Tibial nerve (tissue), 4 donors: ENCODE measurements at places on chromosomes 4 and X. TPM values are rescaled to one million over a fixed set of nuclear protein-coding genes. Genes with fewer than 3 reads are reported as not detected.

GRCh38 chrX:37802028-37802427, 22.2 kb downstream of the CYBB start:
- DNase-seq: no peak
- H3K4me3 ChIP-seq: no peak overlapping the region
- no peaks in the 10 kb centered on the region for H3K27me3 ChIP-seq

DNA sequence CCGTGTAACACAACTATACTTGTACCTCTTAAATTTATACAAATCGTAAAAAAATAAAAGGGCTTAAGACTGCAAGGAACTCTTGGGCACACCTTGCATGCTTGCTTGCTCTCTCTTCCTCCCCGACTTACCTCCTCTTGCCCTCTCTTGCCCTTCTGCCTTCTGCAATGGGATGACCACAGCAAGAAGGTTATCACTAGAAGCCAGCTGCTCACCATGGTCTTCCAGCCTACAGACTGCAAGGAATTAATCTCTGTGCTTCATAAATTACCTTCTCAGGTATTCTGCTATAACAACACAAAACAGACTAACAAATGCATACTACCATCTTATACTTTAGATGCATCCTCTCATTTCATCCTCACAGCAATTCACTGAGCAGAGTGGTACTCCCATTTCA, 92.1 kb downstream of the MRPL1 start:
- no peaks in the 10 kb centered on the region for H3K4me1 ChIP-seq
- no peak for DNase-seq
- H3K27ac ChIP-seq: no peak overlapping the region

DNA sequence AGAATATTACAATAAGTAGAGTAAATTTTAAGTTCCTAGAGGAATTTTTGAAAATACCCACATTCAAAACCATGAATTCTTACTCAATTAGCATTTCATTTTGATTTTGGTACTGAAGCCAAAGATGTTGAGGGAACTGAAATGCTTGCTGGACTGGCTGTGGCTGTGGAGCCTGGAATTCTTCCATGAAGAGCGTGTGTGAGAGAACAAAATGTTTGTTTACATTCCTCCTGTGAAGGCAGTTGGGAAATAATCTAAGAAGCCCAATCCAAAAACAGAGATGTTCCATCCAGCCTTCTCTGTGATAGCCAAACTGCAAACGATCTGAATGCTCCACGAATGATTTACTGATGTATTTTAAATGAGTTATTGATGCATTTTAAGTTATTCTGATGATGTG, 3.8 kb upstream of the ADH1B start:
- H3K36me3 ChIP-seq: no peaks in the 10 kb centered on the region
- H3K4me1 ChIP-seq: peaks cover 3% of the 10 kb centered on the region
- H3K27ac ChIP-seq: peak overlapping the region; percentile 69
- no peak overlapping the region for H3K4me3 ChIP-seq

DNA sequence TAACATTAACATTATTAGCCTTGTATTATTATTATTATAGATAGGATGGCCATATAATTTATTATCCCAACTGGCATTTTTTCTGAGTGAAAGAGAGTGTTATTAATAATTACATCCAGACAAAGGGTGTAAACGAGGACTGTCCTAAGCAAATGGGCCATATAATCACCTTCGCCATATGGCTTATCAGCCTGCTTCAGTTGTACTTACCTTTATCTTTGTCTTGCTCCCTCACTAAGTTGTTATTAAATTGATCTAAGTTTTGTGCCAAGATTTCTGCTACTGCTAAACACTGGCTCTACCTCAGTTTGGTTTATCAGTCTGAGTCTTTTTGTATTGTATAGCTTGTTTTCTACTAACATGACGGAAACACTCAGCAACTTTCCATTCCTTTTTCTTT, 76.9 kb downstream of the STIM2 start:
- no peak for DNase-seq
- no peak overlapping the region for H3K4me3 ChIP-seq
- H3K27ac ChIP-seq: no peak overlapping the region
- no peaks in the 10 kb centered on the region for H3K4me1 ChIP-seq
- H3K27me3 ChIP-seq: no peaks in the 10 kb centered on the region

DNA sequence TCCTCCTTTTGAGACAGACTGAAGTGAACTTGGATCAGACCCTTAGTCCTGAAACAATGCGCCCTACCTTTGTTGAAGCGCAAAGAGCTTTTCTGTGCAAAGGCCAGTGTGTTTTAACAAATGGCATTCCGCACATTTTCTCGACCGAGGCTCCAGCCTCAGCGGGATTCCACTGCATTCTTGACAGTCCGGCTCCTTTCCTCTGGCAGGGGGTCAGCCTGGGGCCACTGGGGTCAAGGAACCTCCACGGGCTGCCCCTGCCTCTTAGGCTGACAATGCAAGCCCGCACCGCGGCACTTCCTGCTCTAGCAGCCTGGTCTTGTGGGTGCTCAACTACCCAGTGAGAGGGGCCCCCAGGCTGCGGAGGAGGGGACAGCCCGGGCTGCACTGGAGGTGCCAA, 47.2 kb upstream of the TFDP3 start:
- no peaks in the 10 kb centered on the region for H3K36me3 ChIP-seq
- H3K4me3 ChIP-seq: no peak overlapping the region
- no peak overlapping the region for H3K27ac ChIP-seq
- H3K4me1 ChIP-seq: no peaks in the 10 kb centered on the region

DNA sequence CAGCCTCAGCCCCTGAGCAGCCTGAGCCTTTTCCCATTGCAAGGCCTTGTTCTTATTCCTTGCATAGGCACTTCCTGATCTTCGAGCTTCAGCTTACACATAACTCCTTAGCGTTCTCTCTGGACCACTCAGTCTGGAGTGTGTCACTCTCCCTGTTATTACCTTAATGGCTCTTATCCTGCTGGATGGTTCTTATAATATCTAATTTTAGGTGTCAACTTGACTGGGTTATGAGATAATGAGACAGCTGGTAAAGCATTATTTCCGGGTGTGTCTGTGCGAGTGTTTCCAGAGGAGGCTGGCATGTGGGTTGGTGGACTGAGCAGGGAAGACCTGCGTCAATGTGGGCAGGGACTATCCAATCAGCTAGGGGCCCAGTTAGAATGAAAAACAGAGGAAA, 75.7 kb downstream of the HAUS3 start:
- no peak for DNase-seq
- no peaks in the 10 kb centered on the region for H3K36me3 ChIP-seq
- H3K4me3 ChIP-seq: no peak overlapping the region
- no peak overlapping the region for H3K27ac ChIP-seq
- H3K27me3 ChIP-seq: no peaks in the 10 kb centered on the region
- H3K4me1 ChIP-seq: no peaks in the 10 kb centered on the region

DNA sequence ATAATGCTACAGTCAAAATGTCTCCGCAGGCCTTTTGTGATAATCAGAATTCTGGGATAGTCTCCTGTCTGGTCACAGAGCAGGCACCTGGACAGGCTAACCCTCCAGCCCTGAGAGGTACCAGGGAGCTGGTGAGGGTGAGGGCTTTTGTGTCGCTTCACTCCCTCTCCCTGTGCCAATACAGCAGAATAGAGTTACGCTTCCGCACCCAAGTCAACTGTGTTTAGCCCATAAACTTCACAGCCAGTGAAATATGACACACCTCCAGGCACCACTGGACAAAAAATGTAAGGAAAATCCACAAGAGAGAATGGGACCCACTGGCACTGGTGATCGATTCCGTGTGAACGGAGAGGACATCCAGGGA, 1.3 kb downstream of the GAK start:
- no peaks in the 10 kb centered on the region for H3K27me3 ChIP-seq
- peak overlapping the region; percentile 99 for H3K4me3 ChIP-seq
- H3K4me1 ChIP-seq: peaks cover 68% of the 10 kb centered on the region

MAPK10 gene
- 20.7 TPM for total RNA-seq

HADH gene
- total RNA-seq: 49.2 TPM

VCX2 gene
- not detected for total RNA-seq

AKAP4 gene
- not detected for total RNA-seq
